ENCODE measurements at places on chromosomes 7 and 10. TPM values are rescaled to one million over a fixed set of nuclear protein-coding genes. Genes with fewer than 3 reads are reported as not detected.

HTR5A gene
- total RNA-seq, result not detected

AGR3 gene
- total RNA-seq, result not detected

CFAP46 gene
- total RNA-seq, result not detected

MYL7 gene
- not detected for total RNA-seq

TAS2R38 gene
- total RNA-seq, result not detected
